ENCODE measurements at places on chromosomes 3 and 15.

- DNase-seq: peak; percentile 65
Observed at GRCh38 chr15:48671103-48672022, 25.9 kb upstream of the FBN1 start.

DNA sequence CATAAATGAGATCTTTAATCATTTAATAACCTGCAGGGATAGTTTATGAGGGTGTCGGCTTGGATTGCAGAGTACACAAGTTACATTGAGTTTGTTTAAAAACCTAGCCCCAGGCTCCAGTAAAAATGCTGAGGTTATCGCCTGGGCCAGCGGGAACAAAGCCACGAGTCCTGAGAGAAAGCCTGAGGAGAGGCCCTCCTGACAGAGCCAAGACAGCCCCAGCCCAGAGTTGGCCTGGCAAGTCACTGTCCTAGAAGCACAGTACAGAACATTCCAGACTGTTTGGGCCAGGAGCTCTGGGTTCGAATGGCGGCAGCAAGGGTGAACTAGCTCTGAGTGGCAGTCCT, 32.4 kb downstream of the SEC61A1 start:
- DNase-seq: no peak

DNA sequence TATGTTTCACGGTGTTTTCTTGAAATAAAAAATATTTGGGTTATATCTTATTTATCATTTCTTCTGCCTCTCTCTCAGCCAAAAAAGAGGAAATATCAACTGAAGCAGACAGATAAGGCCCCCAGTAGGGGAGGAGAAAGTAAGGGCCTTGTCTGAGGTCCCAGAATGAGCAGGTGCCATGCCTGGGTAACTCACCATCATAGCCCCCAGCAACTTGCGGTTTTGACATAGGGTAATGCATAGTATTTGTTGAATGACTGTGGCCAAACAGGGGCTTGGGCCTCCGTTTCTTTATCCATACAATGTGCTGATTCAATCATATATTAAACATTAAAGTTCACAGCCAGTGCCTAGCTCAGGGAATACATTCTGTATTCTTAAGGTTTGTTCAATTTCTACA, 119.6 kb downstream of the ABI3BP start:
- no peak for DNase-seq

DNA sequence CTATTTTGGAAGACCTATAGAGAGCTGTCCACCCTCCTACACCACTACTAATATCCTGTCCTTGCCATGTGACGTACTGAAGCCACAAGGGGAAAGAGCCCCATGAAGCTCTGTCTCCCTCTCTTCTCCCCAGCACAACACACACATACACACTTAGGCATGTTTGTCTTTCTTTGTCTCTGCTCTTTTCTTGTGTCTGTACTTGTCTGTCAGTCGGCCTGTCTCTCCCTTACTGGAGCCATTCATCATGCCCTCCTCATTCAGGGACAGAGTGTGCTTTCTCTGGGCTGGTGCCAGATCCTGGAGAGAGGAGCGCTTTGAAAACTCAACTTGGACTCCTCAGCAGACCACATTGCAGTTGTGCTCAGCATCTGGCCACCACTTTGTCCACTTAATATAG, 47.6 kb downstream of the PSMD6 start:
- DNase-seq: peak; percentile 67

DNA sequence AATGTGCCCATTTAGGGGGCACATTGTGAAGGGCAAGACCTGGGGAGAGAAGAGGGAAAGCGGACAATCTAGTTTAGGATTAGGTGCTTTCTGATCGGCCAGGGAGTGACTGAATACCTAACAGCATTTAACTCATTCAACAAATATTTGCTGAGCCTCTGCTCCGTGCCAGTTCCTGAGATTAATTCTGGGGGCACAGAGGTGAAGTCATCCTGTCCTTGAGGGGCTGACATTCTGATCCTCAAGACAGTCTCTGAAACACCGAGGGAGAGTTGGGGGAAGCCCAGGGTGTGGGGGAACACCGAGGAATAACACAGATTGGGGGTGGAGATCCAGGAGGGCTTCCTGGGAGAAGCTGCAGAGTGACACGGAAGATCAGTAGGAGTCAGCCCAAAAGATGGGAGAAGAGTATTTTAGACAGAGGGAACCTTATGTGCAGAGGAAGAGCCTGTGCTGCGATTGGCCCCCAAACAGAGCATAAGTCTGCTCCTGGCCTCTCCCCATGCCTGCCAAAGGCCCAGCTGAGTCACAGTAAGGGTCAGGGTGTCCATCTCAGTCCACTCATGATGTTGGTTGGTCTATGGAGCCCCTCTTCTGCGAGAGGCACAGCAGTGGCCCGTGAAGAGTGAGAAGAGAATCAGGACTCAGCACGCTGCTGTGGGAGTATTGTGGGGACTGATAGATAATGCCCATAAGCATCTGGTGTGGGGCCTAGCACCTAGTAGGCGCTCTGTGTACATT, 60.2 kb downstream of the AMOTL2 start:
- peak; percentile 80 for DNase-seq

- no peak for DNase-seq
Observed at GRCh38 chr3:121768452-121768851, 18.9 kb upstream of the GOLGB1 start.

GRCh38 chr3:181626036-181626435, 85.7 kb upstream of the SOX2 start:
- no peak for DNase-seq

- DNase-seq: no peak
Observed at GRCh38 chr3:13280811-13281506, 139.2 kb downstream of the NUP210 start.

DNA sequence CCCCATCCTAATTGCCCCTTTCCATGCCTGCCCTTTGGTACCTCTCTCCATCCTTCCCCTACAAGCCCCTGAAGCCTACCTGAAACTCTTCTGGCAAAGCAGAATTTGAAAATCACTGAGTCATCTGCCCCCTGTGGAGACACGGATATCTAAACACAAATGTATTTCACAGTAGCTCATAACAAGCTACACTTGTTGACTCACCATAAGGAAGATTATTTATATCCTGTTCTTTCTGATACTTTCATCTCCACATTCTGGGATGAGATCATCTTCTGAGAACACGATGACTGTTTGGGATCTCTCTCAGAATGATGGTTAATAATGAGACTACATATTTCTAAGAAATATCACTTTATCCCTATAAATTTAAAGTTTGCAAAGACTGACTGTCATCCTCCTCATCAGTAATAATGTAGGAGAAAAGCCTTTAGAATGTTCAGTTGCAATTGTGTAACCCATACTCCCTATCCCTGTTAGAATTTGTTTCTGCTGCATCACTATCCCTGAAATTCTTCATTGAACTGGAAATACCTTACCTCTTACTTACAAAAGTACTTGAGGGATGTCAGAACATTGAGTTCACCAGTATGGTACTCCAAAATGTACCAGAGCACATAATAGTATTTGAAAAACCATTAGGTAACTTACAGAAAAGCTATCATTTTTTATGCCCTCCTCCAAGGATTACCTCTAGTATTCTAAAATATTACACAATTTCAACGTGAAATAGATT, 116.1 kb upstream of the IL12A start:
- no peak for DNase-seq

- DNase-seq: no peak
Observed at GRCh38 chr3:94372026-94372425, 309.2 kb downstream of the NSUN3 start.

DNA sequence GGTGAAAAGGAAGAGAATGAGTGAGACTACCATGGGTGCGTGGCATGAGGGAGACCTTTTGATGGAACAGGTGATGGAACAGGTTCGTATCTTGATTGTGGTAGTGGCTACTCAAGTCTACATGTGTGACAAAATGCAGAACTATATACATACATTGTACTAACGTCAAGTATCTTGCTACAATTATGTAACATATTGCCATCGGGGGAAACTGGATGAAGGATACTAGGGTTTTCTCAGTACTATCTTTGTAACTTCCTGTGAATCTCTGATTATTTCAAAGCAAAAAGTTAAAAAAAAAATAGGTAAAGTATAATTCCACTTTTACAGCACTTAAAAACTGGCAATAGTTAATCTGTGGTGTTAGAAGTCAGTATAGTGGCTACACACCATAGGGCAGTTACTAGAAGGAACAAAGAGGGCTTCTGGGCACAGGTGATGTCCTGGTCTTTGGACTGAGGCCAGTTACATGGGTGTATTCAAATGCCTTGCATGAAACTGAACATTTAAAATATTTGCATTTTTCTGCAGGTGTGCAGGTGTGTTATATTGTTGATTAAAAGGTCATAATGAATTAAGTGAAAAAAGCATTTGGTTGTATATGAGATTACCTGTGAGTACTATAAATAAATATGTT, 61.4 kb downstream of the LRRK1 start:
- no peak for DNase-seq

DNA sequence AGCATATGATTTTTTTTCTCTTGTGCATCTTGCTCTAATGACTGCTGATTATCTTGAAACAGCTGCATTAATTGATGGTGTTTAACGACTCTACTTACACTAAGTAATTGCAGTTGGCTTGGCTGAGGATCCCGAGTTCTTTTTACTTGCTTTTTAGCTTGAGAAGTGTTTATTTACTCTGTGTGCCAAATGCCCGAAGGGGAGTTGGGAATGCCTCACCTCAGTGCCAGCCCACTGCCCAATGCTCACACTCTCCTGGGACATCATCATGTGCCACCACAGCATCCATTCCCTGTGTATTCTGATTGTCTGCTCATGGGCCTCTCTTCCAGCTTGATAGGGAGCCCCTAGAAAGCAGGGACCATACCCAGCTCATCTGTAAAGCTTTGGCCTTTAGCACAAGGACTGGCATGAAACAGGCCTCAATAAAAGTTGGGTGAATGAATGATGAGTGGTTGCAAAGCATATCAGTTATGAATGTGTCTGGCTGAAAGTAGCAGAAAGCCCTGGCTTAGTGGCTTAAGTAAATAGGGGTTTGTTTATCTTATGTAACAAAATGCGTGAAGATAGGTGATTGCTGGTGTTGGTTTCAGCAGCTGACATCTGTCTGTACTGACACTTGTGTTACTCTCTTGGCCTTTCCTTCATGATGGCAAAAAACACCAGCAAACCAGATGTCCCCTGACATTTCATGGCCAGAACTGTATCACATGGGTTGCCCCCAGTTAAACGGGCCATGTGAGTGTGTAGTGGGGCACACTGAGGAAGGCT, 8.1 kb downstream of the PXYLP1 start:
- no peak for DNase-seq

GRCh38 chr3:10992017-10992942, at the start of gene SLC6A1:
SLC6A1 (plus strand) TSS chr3:10992748; CDS start chr3:11017212, 24,464 bp downstream.
- no peak for DNase-seq

DNA sequence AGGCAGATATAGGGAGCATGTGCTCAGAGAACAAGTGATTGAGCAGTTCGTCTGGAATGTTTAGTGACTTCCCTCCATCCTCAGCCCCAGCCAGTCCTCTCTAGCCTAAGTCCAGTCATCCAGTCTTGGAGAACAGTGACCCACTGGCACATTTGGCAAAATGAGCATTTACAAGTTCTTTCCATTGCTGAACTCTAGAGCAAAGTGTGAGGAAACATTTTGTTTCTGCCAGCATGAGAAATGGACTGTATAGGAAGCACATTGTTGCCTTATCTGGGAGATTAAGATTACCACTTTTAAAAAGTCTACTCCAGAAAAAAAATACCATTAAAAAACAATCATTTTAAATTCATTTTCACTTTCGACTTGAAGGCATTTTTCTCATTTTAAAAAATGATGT, 353.6 kb downstream of the SHQ1 start:
- no peak for DNase-seq

GRCh38 chr3:45907769-45908705, 21.7 kb downstream of the CCR9 start:
- DNase-seq: peak; percentile 56

DNA sequence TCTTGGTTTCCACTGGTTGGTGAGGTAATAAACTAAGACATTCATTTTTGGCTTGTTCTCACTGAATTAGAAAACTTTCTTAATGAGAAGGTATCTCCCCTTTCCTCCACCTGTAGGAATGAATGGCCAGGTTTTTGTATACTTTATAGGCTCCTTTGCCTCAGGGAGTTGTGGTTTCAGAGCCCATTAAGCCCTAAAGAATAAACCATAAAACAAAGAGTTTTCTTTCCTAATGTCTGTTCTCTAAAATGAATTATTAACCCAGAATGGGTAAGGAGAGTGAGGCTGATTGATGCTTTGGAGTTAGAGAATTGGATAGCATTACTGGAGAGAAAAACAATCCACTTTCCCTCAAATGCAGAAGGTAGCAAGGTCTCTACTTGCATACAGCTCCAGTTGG, 67.6 kb downstream of the TIGIT start:
- DNase-seq: no peak

GRCh38 chr3:181298421-181298820, 308.9 kb upstream of the DNAJC19 start:
- DNase-seq: no peak

GRCh38 chr3:110731148-110731547, 340.5 kb upstream of the NECTIN3 start:
- DNase-seq: no peak

- peak; percentile 32 for DNase-seq
Observed at GRCh38 chr15:101043911-101044624, 124.9 kb downstream of the LRRK1 start.

DNA sequence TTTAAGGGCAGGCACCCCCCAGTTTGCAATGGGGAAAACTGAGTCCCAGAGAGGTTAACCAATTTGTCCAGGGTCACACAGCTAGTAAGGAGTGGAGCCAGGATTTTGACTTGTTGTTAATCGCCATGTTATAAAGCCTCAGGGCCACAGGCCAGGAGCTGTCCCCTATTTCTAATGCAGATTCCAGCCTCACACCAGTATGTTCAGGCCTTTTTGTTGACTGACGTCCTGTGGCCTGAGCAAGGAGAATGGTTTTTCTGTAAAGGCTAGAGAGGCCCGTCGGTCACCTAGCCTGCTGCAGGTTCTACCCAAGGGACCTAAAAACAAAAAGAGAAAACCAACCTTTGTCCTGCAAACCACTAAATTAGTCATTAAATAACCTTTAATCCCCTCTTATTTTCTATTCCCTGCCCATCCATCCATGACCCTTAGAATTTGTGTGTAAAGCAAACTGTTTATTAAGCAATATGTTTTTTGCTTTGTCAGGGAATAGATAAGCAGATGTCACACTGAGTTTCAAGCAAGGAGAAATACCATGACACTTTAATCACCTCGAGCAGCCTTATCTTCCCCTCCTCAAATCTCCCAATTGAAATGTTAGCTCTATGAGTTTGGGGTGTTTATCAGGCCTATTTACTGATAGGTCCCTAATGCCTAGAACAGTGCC, 14.1 kb downstream of the ACOX2 start:
- DNase-seq: no peak

- no peak for DNase-seq
Observed at GRCh38 chr15:73939138-73939537, 12.9 kb downstream of the LOXL1 start.

GRCh38 chr3:102608875-102609274, 174.1 kb downstream of the ZPLD1 start:
- no peak for DNase-seq

- peak; percentile 40 for DNase-seq
Observed at GRCh38 chr3:186002884-186003472, 65.2 kb upstream of the TRA2B start.

- DNase-seq: peak; percentile 85
Observed at GRCh38 chr3:197027896-197028727, 1.5 kb downstream of the MELTF start.

- DNase-seq: no peak
Observed at GRCh38 chr3:71423151-71423906, 160.2 kb downstream of the FOXP1 start.
